Hematopoietic multipotent progenitor cell treated with erythropoietin and hydrocortisone succinate and interleukin-3 and kit ligand, for 17 days (in vitro differentiated cells): ENCODE measurements at places on chromosomes 11 and 22.

GRCh38 chr11:29300420-29300819, 716.4 kb downstream of the KCNA4 start:
- DNase-seq: no peak

DNA sequence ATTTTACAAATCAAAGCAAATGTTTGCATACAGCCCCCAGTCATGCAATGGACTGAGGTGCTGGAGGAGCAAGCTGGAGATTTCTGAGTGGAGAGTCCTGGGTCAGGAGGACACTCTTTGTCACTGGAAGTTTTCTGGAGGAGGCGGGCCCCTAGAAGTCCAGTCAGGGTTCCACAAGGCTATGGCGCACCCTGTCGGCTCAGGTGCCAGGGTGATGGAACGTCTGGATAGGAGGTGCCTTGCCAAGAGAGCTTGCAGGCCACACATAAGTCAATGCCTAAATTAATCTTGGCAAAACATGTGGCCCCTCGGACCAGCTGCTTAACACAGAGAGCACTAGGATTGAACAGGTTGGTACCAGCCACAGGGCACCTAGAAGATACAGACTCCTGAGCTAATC, 174.7 kb upstream of the CADM1 start:
- no peak for DNase-seq

GRCh38 chr11:7019500-7020182, 505 bp downstream of the ZNF214 start:
- no peak for DNase-seq

- no peak for DNase-seq
These were observed 19.2 kb downstream of the NECTIN1 start for GRCh38 chr11:119709638-119710346.

GRCh38 chr11:62054484-62055121, 69.2 kb upstream of the INCENP start:
- peak; percentile 59 for DNase-seq

DNA sequence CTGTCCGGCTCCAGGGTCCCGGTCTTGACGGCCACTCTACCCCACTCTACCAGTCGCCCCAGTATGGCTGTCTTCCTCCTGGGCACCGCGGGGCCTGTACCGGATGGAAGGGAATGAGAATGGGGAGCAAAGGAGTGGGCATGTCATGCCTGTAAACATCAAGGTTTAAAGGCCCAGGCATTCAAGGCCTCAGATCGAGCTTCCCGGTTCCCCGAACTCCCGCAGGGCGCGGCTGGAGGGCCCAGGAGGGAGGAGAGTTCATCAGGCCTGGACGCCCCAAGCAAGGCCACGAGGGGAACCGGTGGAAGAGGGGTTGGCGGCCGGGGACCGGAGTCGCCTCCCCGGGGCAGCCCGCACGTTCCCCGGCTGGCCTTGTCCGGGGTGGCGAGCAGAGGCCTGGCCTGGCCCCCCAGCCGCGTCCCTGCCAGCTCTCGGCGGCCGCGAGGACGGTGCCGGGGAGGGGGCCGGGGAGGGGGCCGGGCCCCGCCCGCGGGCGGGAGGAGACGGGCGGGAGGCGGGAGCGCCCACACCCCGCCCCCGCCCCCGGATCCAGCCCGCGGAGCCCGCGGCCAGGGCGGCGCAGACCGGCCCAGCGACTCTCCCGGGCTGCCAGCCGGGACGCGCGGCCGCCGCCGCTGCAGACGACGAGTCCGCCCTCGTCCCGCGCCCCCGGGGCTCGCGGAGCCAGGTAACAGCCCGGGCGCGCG, at the start of gene CDC42EP1:
CDC42EP1 (plus strand) TSS at position 580 of the 707 bp plus-strand sequence. CDS start 5,870 bp downstream, outside the sequence.
- no peak for DNase-seq

- DNase-seq: no peak
These were observed 109.1 kb downstream of the TRPC6 start for GRCh38 chr11:101474666-101475065.

DNA sequence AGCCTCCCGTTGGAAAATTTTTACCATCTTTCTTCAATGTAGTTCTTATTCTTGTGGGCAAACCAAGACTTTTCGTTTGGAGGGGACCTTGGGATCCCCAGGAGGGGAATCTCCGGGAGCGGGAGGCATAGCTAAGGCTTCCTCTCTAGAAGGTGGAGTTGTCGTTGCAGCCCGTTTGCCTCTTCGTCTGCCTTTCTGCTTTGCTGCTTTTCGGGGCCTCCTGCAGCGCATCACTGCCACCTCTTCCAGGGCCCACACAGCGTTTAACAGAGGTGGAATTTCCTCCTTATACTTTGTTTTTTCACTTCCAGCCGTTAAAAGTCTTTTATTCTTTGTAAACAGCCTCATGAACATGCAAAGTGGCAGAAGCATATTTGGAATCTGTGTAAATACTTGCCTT, 3.5 kb upstream of the IFITM3 start:
- DNase-seq: no peak

DNA sequence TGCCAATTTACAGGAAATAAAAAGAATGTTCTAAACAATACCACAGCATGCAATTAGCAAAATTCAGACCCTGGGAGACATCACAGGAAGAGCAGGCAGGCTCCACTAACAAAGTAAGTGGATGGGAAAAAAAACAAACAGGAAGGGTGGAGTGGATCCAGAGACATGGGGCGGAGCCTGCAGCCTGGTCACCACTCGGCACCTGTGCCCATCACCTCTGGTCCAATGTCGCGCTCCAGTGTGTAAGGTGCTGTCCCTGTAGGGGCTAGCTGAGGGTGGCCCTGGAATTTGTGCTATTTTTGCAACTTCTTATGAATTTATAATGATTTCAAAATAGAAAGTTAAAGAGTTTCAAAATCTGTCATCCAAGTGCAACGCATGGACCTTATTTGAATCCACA, 11.0 kb upstream of the MOB2 start:
- DNase-seq: no peak

DNA sequence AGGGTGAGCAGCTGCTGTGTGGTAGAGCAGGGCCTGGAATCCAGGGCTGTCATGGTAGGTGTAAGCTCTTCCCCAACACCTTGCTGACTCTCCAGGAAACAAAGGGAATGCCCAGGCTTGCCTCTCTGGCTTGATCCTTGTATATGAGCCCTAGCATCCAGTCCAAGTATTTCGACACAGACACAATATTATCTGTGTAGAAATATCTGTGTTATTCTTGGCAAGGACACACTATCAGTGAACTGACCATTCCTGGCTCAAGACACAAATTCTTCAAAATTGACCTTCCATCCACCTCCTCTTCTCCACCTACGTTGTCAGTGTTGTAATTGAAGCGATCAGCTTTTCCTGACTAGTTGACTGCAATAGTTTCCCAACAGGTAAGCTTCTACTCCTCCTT, 312.0 kb upstream of the NARS2 start:
- no peak for DNase-seq

DNA sequence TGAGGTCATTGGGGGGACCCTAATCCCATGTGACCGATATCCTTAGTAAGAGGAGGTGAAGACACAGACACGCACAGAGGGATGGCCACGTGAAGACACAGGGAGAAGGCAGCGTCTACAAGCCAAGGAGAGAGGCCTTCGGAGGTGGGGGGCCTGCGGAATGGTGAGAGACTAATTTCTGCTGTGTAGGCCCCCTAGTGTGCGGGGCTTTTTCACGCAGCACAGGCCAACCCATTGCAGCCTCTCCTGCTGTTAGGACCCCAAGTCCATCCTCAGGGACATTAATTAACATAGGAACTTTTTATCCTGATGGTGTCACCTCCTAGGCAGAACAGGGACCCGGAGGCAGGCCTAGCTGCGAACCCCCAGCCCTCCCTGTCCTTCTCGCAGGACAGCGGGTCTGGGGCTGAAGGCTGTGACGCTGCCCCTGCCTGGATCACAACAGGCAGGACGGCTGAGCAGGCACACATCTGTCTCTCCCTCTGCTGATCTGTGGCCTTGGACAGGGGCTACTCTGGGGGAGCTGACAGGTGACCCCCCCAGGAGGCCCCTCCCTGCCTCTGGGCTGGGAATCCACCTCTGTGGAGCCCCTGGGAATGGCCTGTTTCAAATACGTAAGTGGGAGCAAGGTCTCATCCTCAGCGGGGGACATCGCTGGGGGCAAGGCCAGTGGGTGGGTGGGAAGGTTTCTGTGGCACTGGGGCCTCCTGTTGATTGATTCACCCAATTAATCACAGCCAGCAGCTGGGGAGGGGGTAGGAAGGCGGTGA, 7.9 kb downstream of the ASCL2 start:
- DNase-seq: no peak
